Gastrocnemius medialis (tissue), 4 donors: ENCODE measurements at places on chromosomes 7 and 10. TPM values are rescaled to one million over a fixed set of nuclear protein-coding genes. Genes with fewer than 3 reads are reported as not detected.
A peak's percentile ranks its signal among the peaks of the same experiment; 100 is the strongest.

DNA sequence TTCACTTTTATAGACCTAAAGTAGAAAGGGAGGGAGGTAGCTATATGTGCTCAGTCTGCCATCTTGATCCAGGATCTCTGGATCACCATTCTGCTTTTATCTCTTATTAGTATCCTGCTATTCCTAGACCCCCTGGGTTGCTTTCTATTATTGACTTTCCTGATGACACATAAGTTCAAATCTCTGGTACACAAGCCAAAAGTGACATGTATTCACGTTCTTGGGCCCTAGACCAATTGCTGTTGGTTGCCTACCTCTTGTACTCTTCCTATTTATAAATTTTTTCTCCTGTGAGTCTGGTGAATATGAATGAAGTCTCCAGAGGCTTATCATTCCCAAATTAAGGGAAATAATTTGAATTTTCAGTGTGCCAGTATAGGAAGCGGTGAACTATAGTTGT, 56.9 kb downstream of the DNMBP start:
- no peak for DNase-seq

DNA sequence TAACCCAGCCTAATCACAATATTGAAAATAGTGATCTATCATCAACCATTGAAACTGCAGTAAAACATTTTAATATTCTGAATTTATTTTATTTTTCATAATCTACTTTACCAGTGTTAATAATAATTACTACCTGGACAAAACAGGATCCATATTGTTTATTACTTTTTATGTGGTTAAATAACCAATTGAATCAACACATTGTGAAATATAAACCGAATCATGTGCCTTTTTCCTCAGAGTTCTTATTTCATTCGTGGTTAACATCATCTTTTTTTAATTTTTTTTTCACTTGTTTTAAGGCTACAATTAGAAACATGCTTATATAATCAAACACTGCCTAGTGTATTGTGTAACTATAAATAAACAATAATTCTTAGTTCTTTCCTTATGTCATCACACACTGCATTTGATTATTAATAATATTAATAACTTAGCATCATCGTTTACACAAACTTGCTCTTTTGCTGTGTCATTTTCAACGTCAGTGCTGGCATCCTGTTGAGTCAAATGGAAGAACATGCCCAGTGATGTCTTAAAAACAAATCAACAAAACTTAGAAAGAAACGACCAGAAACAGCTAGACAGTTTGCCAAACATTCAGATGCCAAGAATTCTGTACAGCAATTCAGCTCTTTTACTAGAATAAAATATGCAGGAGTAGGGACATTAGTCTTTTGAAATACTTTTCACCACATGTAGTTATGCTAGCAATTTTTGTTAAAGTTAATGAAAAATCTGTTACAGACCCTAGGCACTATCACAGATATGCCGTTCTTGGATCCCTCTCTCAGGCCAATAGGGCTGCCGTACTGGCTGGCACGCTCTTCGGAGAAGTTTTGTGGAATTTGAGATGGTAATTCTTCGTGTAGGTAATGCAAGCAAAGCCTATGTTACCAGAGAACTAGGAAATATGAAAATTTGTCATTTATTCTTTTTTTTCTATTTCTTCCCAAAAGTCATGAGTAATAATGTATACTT, 330.4 kb upstream of the SEMA3A start:
- DNase-seq = peak; percentile 2

GRCh38 chr7:144907577-144907976, 71.7 kb upstream of the TPK1 start:
- no peak for DNase-seq

DNA sequence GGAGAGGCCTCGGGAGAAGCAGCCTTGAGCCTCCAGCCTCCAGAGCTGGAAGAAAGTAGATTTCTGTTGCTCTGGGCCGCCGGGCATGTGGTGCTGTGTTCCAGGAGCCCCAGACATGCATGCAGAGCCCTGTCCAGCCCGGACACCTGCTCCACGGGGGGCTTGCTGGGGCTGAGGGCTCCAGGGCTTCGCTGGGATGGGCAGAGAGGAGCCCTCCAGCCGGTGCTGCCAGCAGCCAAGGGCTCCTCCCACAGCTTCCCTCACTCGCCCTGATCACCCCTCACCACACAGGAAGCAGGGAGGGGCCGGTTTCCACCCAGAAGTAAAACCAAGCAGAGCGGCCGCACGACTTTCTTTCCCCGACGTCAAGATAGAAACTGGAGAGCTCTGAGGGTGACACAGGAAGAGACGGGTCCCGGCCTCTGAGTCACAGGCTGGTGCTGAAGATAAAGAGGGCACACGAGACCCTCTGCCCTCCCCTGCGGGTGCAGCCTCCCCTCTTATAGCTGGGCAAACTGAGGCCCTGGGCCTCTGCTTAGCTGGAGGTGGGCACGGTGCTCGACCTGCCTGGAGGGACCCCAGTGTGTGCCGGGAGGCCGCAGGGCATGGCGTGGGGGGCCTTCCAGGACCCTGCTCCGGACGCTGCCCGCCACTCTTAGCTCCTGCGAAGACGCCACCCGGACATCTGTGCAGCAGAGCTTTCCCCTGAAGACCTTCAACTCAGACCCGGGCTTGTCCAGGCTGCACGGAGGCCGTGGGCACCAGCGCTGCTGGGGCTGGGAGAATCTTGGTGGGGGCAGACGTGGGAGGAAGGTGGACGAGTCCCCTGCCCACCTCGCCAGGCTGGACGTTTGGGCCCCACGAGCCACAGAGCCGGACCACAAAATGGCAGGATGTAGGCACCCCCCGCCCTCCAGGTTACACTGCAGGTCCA, 31.1 kb downstream of the ADAP1 start:
- peak; percentile 46 for DNase-seq

GRCh38 chr10:132685101-132685891, 100.7 kb downstream of the NKX6-2 start:
- no peak for DNase-seq

DNA sequence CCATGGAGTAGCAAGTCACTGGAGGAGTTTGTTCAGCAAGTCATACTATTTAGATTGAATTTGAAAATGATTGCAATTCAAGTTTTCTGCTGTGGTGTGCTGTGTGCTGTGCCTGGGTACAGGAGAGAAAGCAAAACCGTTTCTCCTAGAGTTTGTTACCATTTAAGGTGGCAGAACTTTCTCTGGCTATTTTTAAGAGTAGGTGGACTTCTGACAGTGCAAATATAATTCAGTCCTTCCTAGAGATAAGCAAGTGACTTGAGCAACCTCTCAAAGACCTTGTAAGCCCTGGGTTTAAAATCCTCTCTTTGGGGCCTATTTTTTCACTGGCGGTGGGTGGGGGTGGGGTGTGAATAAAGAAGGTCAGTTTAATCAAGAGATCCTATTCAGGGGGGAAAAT, 42.9 kb upstream of the FGL2 start:
- DNase-seq = no peak

DNA sequence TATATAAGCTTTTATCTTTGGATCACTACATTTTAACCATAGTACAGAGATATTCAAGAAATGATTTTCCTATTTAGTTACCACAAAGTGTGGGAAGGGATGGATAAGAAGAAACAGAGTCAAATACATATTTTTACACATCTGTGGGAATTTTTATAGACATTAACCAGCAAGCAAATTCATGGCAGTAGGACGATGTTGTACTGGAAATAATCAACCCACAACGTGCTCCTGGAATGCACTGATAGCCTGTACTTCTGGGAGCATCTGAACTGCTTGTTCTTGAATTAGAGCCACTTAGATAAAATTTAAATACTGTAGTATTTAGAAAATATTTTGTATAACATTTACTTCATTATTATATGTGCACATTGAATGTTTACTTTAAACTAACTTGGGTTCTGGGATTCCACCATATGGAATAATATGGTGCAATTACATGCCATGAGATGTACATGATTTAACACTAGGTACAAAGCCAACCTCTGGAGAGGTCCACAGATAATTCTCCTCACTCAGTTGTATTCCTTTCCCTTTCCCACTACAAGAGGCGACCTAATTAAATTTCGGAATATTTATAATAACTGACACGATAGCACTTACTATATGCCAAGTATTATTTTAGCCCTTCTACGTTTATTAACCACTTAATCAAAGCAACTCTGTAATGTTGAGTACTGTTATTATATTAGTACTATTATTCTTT, 164.9 kb upstream of the HGF start:
- no peak for DNase-seq

DNA sequence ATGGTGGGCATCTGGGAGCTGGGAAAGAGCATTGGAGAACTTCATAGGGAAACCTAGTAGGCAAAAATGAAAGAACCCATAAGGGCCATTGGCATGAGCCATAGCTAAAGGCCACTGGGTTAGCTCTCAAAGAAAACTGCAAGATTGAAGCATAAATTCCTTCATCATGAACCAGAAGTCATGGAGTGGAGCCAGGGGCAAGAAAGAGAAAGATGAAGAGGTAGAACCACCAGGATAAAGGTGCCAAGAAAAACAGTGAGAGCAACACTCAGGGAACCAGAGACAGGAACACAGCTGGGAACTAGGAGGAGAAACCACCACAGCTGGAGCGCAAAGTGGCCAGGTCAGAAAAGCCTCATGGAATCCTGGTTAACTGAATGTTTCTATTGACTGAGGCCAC, 11.5 kb upstream of the SGMS1 start:
- DNase-seq = no peak

GRCh38 chr10:88119160-88119559, 255.7 kb downstream of the PTEN start:
- DNase-seq = no peak

- DNase-seq = no peak
These were observed 145.8 kb downstream of the FRMD4A start for GRCh38 chr10:14184841-14185315.

DNA sequence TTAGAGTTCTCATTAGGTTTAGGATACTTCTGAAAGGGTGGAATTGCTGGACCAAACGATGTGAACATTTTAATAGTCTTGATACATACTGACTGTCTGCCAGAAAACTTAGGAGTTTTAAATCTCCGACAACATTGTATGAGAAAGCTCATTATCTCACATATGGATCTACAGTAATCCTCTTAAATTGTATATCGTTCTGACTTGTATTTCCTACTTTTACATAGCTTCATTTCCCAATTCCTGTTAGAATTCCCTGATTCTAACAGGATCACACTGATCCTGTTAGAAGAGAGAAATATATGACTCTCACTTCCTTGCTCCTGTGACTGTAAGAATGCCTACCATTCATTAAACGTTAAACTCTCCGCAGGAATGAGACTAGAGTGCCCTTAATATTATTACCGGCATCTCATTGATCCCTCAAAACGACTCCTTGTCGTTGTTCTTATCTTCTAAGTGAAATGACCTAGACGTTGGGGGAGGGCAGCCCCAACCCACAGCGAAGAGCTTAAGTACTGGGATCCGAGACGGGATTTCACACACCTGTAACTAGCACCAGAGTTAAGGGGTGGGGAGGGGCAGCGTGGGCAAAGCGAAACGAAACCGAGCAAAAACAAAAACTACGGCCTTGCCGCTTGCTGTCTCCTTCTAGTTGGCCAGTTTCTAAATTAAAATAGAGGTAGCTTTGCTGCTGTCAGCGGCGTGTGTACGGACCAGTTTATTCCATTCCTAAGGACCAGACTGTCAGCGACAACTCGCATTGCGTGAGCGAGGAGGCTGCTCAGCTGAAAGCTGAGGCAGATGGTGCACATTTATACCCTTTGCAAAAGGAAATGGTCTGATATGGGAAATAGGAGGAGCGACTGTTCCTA, 678 bp upstream of the TMEM106B start:
- peak; percentile 40 for DNase-seq

Gene SFTPD
- total RNA-seq = 0.73 TPM

Gene OR2A5
- not detected for total RNA-seq

Gene EPHB6
- 2.0 TPM for total RNA-seq

Gene DRGX
- not detected for total RNA-seq

Gene TSPAN33
- 6.7 TPM for total RNA-seq

Gene SEMA3C
- 54.8 TPM for total RNA-seq

Gene HOXA7
- 8.0 TPM for total RNA-seq

Gene PRSS1
- not detected for total RNA-seq

Gene SPOCK2
- total RNA-seq = 6.7 TPM

Gene RBP3
- not detected for total RNA-seq
